ENCODE measurements at places on chromosomes 4 and X. TPM values are rescaled to one million over a fixed set of nuclear protein-coding genes. Genes with fewer than 3 reads are reported as not detected.

TNIP2 gene
- 255 TPM for total RNA-seq

MAGEC1 gene
- total RNA-seq: not detected

GLOD5 gene
- total RNA-seq: 15.3 TPM

ATP1B4 gene
- total RNA-seq: not detected

SCRG1 gene
- not detected for total RNA-seq

CXCR3 gene
- not detected for total RNA-seq

DCAF8L2 gene
- total RNA-seq: not detected

OTUD6A gene
- not detected for total RNA-seq

NIPAL1 gene
- total RNA-seq: 5.0 TPM

OR13H1 gene
- total RNA-seq: not detected

ARX gene
- total RNA-seq: 0.88 TPM

RBM46 gene
- total RNA-seq: not detected

GRCh38 chr4:60868232-60868960 lies 331.7 kb upstream of the ADGRL3 start:
- no peaks in the 10 kb centered on the region for H3K36me3 ChIP-seq
- H3K27me3 ChIP-seq: no peaks in the 10 kb centered on the region
- no peak for DNase-seq
- no peaks in the 10 kb centered on the region for H3K4me1 ChIP-seq
- no peak overlapping the region for H3K27ac ChIP-seq

- no peak for DNase-seq
- H3K4me1 ChIP-seq: peaks cover 26% of the 10 kb centered on the region
- no peaks in the 10 kb centered on the region for H3K27me3 ChIP-seq
- no peak overlapping the region for H3K27ac ChIP-seq
Measured at GRCh38 chr4:8181844-8182243, 17.2 kb upstream of the SH3TC1 start.

DNA sequence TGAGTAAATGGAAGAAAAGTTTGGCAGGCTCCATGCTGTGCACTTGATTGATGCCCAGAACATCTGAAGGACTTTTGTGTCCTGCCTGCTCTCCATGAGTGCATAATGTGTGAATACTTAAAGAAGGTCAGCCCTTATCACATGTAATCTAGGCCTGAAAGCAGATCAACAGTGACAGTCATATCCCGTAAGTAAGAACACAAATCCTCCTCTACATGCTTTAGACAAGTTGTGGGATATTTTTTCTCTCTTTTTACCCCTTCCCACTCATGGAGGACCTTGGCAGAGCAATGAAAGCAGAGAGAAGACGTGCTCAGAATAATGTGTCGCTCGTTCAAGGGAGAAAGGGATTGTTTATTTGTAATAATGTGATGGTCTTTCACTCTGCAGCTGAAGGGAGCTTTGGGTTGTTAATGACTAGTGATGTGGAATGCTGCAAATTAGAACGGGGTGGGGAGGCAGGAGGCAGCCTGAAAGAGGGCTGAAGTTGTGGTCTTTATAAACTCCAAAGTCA lies 286.6 kb downstream of the BMPR1B start:
- no peaks in the 10 kb centered on the region for H3K27me3 ChIP-seq
- no peak for DNase-seq
- no peaks in the 10 kb centered on the region for H3K36me3 ChIP-seq
- H3K27ac ChIP-seq: no peak overlapping the region
- no peaks in the 10 kb centered on the region for H3K4me1 ChIP-seq
- H3K4me3 ChIP-seq: no peak overlapping the region

DNA sequence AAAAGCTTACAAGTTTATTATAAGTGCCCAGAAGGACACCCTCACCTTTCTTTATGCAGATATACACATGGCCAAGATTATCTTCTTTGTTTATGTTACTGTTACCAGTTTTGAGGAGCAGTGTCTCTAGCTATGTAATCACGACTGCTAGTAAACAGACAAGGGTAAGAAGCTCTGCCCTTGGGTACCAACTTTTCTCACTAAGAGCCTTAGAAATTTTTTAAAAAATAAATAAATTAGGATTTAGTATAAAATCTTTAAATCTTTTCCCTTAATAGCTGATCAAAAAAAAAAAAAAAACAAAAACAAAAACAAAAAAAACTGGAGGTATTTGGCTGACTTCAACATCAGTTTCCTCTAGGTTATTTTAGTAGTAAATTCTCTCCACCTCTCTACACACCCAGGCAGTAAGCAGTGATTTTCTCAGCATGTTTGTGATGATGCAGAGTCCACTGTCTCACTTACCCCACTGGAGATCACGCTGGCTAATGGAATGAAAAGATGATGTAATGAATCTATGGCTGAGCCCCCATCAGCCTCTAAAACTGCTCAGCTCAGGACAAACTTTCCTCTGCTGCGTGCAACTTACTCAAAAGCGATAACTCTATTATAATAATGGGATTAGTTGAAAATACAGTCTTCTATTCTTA lies 125.9 kb downstream of the FRYL start:
- no peak overlapping the region for H3K27ac ChIP-seq
- no peaks in the 10 kb centered on the region for H3K4me1 ChIP-seq

GRCh38 chrX:12446342-12447075 lies 308.2 kb downstream of the FRMPD4 start:
- H3K27me3 ChIP-seq: no peaks in the 10 kb centered on the region
- no peak overlapping the region for H3K4me3 ChIP-seq
- DNase-seq: no peak
- H3K27ac ChIP-seq: no peak overlapping the region
- no peaks in the 10 kb centered on the region for H3K36me3 ChIP-seq

DNA sequence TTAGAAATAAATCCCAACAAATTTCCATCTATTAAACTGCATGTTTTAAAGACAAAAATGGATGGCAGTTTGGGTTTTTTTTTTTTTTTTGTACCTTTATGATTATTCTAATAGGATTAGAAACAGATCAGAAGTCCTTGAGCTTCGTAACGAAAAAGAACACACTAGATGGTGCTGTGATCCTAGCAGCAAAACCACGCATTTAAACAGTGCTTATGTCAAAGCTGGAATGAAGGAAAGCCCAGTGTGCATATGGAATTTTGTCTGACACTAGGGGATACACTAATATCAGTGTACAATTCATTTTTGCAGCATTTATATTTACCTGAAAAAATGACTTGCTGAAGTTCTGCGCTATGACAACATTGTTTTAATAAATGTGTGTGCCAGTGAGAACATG lies 229.1 kb downstream of the VEGFC start:
- H3K4me1 ChIP-seq: no peaks in the 10 kb centered on the region
- H3K4me3 ChIP-seq: no peak overlapping the region
- DNase-seq: no peak
- H3K27me3 ChIP-seq: no peaks in the 10 kb centered on the region
- no peak overlapping the region for H3K27ac ChIP-seq
- no peaks in the 10 kb centered on the region for H3K36me3 ChIP-seq

- no peaks in the 10 kb centered on the region for H3K36me3 ChIP-seq
- no peak for DNase-seq
- H3K27me3 ChIP-seq: no peaks in the 10 kb centered on the region
- no peak overlapping the region for H3K4me3 ChIP-seq
- H3K27ac ChIP-seq: no peak overlapping the region
- no peaks in the 10 kb centered on the region for H3K4me1 ChIP-seq
Measured at GRCh38 chr4:140112576-140112975, 41.4 kb downstream of the MAML3 start.

GRCh38 chrX:85112293-85112692 lies 108.6 kb downstream of the APOOL start:
- H3K36me3 ChIP-seq: no peaks in the 10 kb centered on the region
- H3K27ac ChIP-seq: no peak overlapping the region
- no peak overlapping the region for H3K4me3 ChIP-seq
- H3K27me3 ChIP-seq: no peaks in the 10 kb centered on the region
- no peaks in the 10 kb centered on the region for H3K4me1 ChIP-seq
- no peak for DNase-seq

- no peaks in the 10 kb centered on the region for H3K36me3 ChIP-seq
- H3K4me3 ChIP-seq: no peak overlapping the region
- H3K27ac ChIP-seq: no peak overlapping the region
- no peaks in the 10 kb centered on the region for H3K27me3 ChIP-seq
Measured at GRCh38 chrX:63934791-63935190, 149.8 kb upstream of the ARHGEF9 start.

DNA sequence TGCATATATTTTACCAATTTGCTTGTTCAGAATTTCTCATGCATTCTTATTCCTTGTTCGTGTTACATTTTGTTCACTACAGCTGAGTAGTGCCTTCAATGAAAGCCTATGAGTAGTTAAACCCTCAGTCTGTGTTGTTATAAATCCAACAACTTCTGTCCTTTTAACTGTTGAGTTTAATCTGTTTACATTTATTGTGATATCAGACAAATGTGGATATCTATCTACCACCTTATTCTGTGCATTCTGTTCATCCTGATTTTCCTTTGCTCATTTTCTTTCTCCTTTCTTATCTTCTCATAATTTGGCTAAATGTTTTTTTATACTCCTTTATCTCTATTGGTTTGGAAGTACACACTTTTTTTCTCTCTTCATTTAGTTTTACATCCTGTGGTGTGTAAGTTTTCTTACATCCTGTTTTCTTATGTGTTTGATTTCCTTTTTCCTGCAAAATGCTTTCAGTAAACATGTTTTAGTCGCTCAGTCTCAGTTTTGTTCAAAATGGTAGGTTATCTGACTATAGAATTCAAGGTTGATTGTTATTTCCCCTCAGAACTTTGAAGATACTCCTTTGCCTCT lies 54.2 kb downstream of the CASP6 start:
- H3K4me1 ChIP-seq: no peaks in the 10 kb centered on the region
- H3K4me3 ChIP-seq: no peak overlapping the region
- H3K27me3 ChIP-seq: no peaks in the 10 kb centered on the region
- H3K36me3 ChIP-seq: no peaks in the 10 kb centered on the region

DNA sequence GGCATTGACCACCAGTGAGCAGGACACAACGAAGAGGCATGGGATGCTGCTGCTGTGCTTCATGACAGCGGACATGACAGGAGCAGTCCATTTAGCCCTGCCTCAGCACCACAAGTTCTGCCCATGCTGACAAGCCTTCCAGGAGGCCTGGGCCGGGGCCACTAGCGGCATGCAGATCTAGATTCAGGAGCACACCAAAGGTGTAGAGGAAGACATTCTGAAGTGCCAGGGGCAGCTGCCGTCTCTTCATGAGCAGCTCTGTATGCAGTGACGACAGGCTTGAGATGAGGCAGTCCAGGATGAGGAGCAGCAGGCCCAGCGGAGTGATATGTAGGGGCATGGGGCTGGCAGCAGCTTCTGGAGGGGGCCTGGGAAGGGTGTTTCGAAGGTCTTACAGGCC lies 38.5 kb upstream of the SLC4A4 start:
- H3K27ac ChIP-seq: no peak overlapping the region
- H3K4me1 ChIP-seq: no peaks in the 10 kb centered on the region
- no peaks in the 10 kb centered on the region for H3K27me3 ChIP-seq
- DNase-seq: no peak
- H3K4me3 ChIP-seq: no peak overlapping the region

DNA sequence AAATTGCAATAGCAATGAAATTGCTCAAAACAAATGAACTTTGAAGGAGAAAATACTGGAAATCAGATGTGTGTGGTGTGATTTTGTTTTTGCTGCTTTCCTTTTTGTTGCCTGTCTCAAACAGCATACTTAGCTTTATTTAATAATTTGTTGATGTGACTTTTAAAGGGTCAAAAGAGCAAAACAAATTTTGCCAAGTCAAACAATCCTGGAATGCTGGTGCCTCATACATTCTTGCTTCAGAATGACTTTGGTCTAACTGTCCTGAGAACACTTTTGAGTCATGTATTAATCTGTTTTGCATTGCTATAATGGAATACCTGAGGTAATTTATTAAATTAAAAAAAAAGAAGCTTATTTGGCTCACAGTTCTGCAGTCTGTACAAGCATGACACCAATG lies 3.4 kb downstream of the PF4V1 start:
- DNase-seq: no peak
- H3K4me3 ChIP-seq: no peak overlapping the region
- H3K27ac ChIP-seq: no peak overlapping the region
- no peaks in the 10 kb centered on the region for H3K27me3 ChIP-seq
- no peaks in the 10 kb centered on the region for H3K4me1 ChIP-seq

- no peaks in the 10 kb centered on the region for H3K4me1 ChIP-seq
- no peak for DNase-seq
- H3K36me3 ChIP-seq: no peaks in the 10 kb centered on the region
- H3K27me3 ChIP-seq: no peaks in the 10 kb centered on the region
- no peak overlapping the region for H3K27ac ChIP-seq
Measured at GRCh38 chr4:1179089-1179441, 6.7 kb upstream of the SPON2 start.

- H3K4me3 ChIP-seq: no peak overlapping the region
- DNase-seq: no peak
- no peaks in the 10 kb centered on the region for H3K27me3 ChIP-seq
- H3K27ac ChIP-seq: no peak overlapping the region
- H3K4me1 ChIP-seq: no peaks in the 10 kb centered on the region
- H3K36me3 ChIP-seq: no peaks in the 10 kb centered on the region
Measured at GRCh38 chr4:141705747-141706377, 69.5 kb downstream of the IL15 start.

GRCh38 chr4:41319553-41319952 lies 62.8 kb downstream of the UCHL1 start:
- H3K27ac ChIP-seq: no peak overlapping the region
- no peaks in the 10 kb centered on the region for H3K4me1 ChIP-seq
- H3K4me3 ChIP-seq: no peak overlapping the region
- no peaks in the 10 kb centered on the region for H3K36me3 ChIP-seq
- no peaks in the 10 kb centered on the region for H3K27me3 ChIP-seq
- DNase-seq: no peak

GRCh38 chrX:132497432-132497831 lies 8.6 kb upstream of the MBNL3 start:
- H3K27ac ChIP-seq: no peak overlapping the region
- H3K36me3 ChIP-seq: no peaks in the 10 kb centered on the region
- no peaks in the 10 kb centered on the region for H3K27me3 ChIP-seq
- DNase-seq: no peak

Measured in Peyer's patch (tissue), 4 donors.